ENCODE measurements at places on chromosomes 1 and 21. TPM values are rescaled to one million over a fixed set of nuclear protein-coding genes. Genes with fewer than 3 reads are reported as not detected.

WNT3A gene
- not detected for total RNA-seq

LCE1C gene
- total RNA-seq: not detected

LDLRAD2 gene
- total RNA-seq: 0.10 TPM

G0S2 gene
- total RNA-seq: 2.4 TPM

Data from A549 treated with RU486 at 1 μM for 4 hours (cell line).